ENCODE measurements at places on chromosomes 16 and 17.
A peak's percentile ranks its signal among the peaks of the same experiment; 100 is the strongest.

GRCh38 chr16:86809458-86809955 lies 231.2 kb downstream of the FOXL1 start:
- no peak for DNase-seq

- no peak for DNase-seq
Measured at GRCh38 chr17:19614900-19615299, 33.7 kb upstream of the ALDH3A2 start.

GRCh38 chr16:49608779-49609178 lies 235.2 kb downstream of the C16orf78 start:
- no peak for DNase-seq

DNA sequence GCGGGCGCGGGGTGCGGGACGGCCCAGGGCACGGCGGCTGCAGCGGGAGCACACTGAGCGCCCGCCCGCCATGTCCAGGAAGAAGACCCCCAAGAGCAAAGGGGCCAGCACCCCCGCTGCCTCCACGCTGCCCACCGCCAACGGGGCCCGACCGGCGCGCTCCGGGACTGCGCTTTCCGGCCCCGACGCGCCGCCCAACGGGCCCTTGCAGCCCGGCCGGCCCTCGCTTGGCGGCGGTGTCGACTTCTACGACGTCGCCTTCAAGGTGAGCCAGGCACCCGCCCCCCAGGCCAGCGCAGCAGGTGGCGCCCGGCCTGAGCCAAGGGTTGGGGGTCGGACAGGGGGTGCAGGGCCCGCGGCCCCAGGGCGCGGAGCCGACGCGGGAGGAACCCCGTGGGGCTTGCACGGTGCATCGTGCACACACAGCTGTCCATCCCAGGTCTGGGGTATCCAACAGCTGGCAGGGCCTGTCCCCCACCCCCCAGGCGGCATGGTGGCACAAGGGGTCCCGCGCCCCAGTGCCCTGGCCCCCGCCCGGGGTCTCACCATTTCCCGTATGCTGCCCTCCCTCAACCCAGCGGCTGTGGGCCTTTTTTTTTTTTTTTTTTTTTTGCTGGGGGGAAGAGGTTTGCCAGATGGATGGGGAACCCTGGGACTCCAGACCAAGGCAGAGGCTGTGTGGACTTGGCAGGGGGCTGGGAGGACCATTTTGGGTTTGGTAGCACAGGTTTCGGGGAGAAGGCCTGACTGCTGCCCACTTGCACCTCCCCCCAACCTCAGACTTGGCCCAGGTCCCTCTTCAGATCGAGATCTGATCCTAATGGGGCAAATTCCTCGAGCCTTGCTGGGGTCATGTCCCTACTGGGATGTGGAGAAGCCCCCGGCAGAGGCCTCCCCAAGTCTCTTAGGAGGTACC lies 547 bp downstream of the RAB26 start:
- DNase-seq: no peak

GRCh38 chr16:79764415-79765110 lies 164.0 kb upstream of the MAF start:
- no peak for DNase-seq

DNA sequence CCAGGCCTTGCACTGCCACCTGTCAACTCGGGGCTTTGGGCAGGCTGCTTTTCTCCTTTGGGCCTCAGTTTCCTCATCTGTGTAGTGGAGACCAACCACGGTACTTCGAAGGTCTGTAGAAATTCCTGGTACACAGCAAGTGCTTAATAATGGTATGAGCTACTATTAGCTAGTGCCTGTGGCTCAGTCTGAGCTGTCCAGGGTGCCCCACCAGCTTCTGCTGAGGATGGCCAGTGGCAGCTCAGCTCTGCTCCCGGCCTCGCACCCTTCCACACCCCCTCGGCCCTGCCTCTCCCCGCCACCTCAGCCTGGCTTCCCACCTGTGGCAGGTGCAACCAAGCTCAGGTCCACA lies 26.2 kb upstream of the PLCG2 start:
- no peak for DNase-seq

GRCh38 chr16:48629016-48629415 lies 19.0 kb upstream of the N4BP1 start:
- no peak for DNase-seq

DNA sequence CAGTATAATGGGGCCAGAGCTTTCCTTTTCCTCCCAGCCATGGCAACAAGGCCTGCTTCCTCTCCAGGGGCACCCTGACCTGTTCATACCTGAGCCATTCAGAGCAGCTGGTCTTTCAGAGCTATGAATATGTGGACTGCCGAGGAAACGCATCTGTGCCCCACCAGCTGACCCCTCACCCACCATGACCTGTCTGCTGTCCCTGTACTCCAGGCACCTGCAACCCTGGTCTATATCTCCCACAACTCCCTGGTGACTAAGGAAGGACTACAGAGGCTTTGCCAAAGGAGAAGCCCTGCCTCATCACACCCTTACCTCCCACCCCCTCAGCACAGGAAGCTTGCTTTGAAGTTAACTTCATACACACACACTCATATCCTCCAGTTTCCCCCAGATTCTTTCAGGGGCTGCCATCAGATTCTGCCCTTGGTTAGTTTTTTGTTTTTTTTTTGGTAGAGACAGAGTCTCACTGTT lies 6.0 kb downstream of the TMEM106A start:
- no peak for DNase-seq

GRCh38 chr17:71286625-71287024 lies 834.2 kb upstream of the SOX9 start:
- DNase-seq: no peak

GRCh38 chr16:90002759-90003158 lies 16.5 kb downstream of the DBNDD1 start:
- DNase-seq: no peak

DNA sequence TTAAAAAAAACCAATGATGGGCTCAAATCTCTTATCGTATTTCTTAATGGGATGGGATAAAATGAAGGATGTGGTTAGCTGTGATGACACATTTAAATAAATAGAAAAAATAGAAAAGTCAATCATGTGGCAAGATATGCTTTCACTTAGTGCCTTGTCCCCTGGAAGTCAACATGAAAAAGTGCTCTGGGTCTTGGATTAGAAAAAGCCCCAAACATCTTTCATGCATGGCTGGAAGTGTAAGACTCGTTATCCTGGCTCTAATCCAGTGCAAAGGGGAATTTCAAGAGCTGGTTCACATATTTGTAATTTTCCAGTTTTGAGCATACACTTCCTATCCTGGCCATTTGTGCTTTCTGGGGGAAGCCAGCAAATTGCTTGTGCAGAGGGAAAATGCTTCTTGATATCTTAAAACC lies 160.9 kb downstream of the MAP2K6 start:
- DNase-seq: no peak

GRCh38 chr17:29833801-29834200 lies 96.2 kb downstream of the SSH2 start:
- no peak for DNase-seq

- no peak for DNase-seq
Measured at GRCh38 chr17:31499771-31500554, 108.5 kb downstream of the RAB11FIP4 start.

GRCh38 chr17:6831661-6832263 lies at the start of gene TEKT1:
TSS of gene TEKT1 (minus strand) at chr17:6831729. CDS start at chr17:6830376, 1,353 bp downstream.
- peak; percentile 70 for DNase-seq

- DNase-seq: no peak
Measured at GRCh38 chr16:80045861-80046260, 445.3 kb upstream of the MAF start.

DNA sequence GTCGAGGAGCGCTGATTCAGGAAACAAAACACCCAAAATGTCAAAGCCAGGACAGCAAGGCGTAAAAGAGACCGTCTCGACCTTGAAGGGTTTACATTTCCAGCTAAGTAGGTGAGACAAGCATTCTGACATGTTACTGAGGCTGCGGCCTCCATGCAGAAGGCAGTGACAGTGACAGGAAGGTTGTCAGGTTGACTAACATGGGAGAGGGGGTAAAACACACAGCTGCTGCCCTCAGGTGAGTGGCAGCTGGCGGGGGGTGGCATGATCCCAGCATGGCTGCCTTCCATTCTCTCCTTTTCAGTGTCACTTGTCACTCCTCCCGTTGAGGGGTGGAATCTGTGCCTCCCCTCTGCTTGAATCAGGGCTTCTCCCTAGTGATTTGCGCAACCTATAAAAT lies 31.9 kb upstream of the CRHR1 start:
- DNase-seq: no peak

DNA sequence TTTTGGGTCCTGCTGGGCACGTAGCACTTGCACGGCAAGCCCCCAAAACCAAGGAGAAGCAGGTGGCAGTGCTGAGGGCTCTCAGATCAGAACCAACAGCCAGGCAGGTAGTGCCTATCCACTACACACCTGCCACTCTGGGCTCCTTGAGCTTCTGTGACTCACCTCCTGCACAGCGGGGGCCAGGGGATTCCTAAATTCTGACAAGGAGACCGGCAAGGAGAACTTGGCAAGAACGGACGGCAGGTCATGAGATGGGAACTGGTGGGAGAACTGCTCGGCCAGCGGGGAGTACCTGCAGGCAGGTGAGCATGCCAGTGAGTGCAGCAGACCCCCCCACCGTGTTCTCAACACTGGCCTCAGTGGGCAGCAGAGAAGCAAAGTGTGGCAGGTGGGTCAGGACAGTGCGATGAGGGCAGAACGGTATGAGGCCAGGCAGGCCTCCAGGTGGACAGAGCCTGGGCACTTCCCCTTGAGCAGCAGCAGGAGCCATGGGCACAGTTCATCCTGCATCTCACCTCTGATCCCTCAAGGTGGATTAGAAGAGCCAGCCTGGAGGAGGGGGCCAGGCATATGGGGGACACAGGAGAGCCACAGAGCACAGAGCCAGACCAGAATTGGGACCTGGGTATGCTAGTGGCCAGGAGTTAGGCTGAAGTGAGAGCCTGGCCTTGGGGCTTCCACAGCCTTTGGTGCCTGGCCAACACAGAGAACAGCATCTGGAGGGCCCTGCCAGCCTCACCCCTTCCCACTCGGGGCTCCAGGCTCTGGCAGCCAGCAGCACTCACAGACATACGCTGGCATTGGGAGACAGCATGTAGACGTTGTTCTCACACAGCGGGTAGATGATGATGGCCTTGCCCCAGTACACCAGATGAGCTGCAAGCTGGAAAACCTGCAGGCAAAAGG lies 14.7 kb downstream of the MPG start:
- DNase-seq: no peak

GRCh38 chr17:4747847-4748246 lies 8.1 kb upstream of the CXCL16 start:
- peak; percentile 53 for DNase-seq

- no peak for DNase-seq
Measured at GRCh38 chr17:41970901-41971331, 4.3 kb downstream of the CNP start.

DNA sequence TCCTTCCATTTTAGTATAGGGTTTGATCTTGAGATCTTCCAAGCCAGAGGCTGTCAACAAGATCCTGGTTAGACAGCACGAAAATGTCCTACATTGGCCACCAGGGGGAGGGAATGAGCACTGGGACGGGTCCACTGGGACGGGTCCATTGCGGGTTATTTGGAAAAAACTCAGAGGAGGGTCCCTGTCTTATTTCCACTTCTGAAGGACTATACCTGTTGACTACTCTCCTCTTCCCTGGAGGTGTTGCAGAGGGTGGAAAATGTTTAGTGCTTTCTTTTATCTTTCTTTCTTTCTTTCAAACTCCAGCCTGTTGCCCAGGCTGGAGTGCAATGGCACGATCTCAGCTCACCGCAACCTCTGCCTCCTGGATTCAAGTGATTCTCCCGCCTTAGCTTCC lies 2.5 kb downstream of the TTLL6 start:
- peak; percentile 56 for DNase-seq

DNA sequence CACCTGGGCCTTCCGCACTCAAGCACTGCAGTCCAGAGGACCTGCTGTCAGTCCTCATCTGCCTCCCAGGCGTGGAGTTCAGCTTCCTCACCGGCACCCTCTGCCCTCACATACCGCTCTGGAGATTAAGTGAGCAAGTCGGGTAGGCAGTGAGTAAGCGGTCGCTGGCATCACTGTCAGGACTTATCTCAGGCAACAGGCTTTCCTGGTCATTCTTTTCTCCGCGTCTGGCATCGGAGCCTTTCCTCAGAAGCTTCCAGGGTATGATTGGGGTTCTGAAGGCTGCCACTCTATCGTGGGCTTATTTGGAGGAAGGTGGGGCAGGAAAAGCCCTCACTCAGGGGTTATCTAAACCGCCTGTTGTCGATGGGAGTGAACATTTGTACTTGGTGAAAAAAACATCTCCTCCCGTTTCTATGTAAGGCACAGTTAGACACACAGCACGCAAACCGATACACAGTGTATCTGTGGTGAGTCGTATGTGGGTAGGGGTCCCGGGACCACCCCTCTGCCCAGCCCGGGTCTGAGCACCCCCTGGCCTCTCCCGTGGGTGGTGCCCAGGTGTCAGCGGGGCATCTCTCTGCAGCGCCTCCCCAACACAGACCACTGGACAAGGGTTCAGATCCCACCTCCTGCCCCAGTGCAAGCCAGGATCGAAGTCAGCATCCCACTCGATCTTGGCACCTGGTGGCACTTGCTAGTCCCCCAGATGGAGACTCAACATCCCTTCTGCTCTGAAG lies 92.5 kb upstream of the PLCG2 start:
- DNase-seq: no peak

GRCh38 chr17:56718515-56718914 lies 115.2 kb downstream of the C17orf67 start:
- DNase-seq: no peak

GRCh38 chr17:39553341-39553945 lies 54.3 kb downstream of the NEUROD2 start:
- DNase-seq: no peak

GRCh38 chr17:81601525-81602120 lies 35.3 kb downstream of the NPLOC4 start:
- peak; percentile 46 for DNase-seq

DNA sequence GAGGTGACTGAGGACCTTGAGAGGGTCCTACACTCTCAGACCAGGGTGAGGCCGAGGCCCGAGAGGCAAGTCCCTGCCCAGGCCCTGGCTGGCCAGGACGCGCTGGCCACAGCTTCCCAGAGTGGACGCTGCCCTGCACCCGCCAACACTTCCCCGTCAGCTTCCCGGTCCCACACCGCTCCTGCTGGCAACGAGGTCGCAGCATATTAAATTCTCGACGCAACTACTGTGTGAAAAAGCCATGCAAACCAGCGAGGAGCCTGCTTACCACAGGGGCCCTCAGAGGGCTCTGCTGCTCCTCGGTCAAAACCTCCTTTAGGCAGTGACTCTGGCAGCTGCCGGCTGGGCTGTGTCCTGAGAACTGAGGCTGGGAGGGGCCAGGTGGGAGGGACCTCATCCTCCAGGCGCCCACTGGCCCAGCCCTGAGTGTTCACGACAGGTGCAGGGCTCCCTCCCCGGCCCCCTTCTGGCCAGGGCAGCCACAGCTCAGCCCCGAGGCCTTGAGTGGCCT lies 2.1 kb upstream of the TEX19 start:
- DNase-seq: no peak

- DNase-seq: no peak
Measured at GRCh38 chr16:80627108-80627507, 86.3 kb downstream of the DYNLRB2 start.

GRCh38 chr17:8145811-8146210 lies 6.4 kb downstream of the PER1 start:
- no peak for DNase-seq

GRCh38 chr17:79933863-79934652 lies 94.8 kb upstream of the CBX4 start:
- peak; percentile 39 for DNase-seq

GRCh38 chr17:75308732-75309629 lies 19.7 kb upstream of the SLC25A19 start:
- no peak for DNase-seq

All from activated CD4-positive, alpha-beta memory T cell treated with anti-CD3 and anti-CD28 coated beads, Interleukin-2, amount 10 ng/mL, durations not matched to agents 7 days and 5 days (primary cell).